Activated CD8-positive, alpha-beta T cell treated with anti-CD3 and anti-CD28 coated beads for 36 hours (primary cell): ENCODE measurements at places on chromosomes 12 and 14. TPM values are rescaled to one million over a fixed set of nuclear protein-coding genes. Genes with fewer than 3 reads are reported as not detected.

DNA sequence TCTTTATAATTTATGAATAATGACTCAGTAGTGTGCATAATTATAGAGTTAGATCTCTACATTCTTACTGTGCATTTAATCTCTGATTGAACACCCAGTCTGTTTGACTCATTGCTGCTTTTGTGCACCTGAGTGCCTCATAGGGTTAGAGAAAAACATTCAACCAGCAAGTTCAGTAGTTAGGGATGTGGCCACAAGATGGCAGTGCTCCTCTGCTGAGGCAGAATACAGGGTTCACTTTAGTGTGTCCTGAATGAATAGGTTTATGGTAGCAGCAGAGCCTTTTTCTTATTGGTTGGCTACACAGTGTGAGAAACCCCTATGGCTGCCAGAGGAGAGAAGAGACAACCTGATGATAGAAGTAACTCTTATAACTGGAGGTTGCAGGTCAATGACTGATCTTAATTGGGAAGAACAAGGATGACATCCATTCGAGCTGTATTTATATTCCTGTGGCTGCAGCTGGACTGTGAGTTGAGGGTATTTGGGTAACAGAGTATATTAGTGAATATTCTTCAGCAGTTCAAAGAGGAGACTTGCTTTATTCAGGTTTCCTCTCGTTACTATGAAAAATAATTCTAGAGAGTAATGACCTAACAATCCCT is 194.9 kb upstream of the OR4E1 start:
- peak; percentile 93 for DNase-seq

TEX52 gene
- 0.36 TPM for total RNA-seq

DNA sequence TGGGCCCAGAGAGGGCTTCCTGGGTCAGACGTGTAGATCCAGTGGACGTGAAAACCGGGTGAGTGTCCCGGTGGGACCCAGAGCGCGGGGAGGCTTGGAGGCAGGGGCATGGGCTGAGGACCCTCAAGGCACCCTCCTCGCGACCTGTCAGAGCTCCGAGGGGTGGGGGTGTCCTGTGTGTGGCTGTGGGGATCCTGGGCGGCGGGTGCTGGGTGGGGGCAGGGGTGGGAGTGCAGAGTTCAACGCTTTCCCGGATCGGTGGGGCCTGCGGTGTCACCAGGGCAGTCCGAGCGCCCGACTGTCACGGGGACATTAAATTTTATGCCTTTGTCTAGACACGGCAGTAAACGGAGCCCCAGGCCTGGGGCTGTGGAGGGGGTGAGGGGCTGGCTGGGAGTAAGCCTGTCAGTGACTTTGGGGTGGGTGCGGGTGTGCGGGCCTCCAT is 1.0 kb downstream of the TMEM121 start:
- DNase-seq: no peak

GRCh38 chr12:69688021-69688420 is 11.1 kb downstream of the BEST3 start:
- DNase-seq: no peak

DNA sequence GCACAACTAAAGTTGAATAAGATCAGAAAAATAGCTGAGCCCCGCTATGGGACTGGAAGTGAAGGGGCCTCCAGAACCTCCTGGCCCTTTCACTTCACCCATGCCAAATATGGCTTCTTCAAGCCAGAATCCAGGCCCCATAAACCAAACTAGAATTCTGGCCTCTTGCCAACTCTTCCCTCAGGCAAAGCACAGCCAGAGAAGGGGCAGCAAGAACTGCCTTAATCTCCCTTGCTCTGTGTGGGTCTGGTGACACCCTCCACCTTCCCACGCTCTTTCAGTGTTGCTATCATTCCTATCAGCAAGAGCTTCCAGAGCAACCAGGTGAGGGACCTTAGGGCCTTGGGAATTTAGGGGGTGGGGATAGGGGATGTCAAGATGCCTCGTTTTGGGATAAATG is 3.1 kb upstream of the PNMA1 start:
- no peak for DNase-seq

DNA sequence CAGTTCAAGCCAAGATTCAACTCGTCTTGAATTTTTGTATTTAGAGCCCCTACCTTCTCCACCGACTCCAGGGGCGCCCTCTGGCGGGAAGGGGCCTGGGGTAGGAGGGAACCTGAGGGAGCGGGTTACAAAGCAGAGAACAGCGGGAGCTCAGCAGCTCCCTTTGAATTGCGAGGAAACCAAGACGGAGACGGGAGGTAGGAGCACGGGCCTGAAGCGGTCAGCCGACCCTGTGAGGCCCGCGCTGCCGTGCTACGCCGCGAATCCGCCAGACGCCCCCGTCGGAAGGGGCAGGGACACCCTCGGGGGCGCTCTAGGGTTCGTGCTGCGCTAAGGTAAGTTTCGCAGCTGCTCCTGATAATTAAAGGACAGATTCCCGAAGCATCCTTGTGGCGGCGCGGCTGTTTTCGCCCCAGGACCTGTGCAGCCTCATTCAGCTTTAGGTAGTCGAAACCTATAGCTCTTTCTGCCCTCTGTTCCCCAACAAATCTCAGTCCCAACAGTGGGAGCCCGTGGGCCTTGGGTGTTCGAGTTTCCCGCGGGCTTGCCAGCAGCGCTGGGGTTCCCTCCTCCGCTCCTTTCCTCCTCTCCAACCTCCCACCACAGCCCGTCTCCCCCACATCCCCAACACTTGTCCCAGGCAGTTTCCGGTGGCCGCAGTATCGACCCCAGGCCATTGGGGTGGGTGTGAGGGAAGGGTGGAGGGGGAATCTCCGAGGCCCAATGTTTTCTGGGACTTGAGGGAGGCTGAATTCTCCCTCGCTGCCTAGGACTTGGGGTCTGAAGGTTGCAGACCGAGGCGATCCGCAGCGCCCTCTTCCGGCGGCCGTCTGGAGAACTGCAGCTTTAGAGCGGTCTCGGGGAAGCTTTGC is 5.1 kb upstream of the NKX2-1 start:
- peak; percentile 56 for DNase-seq

VSIG10 gene
- 5.3 TPM for total RNA-seq

DNA sequence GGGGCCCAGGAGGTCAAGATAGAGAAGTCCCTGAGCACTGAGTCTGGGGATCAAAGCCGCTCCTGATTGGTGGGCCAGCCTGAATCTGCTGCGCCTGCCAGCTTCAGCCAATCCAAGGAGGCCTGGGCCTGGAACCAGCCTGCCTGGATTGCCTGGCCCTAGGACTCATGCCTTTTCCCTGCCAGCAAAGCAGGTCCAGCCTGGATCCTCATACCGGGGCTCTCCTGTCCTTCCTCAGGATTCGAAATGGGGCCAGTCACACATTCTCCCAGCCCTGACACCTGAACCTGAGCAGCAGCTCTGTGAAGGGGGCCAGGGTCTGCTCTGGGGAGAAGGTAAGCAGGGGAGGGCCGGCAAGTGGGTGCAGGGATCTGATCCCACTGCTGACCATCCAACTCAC is 81.9 kb downstream of the NINJ2 start:
- no peak for DNase-seq

DNA sequence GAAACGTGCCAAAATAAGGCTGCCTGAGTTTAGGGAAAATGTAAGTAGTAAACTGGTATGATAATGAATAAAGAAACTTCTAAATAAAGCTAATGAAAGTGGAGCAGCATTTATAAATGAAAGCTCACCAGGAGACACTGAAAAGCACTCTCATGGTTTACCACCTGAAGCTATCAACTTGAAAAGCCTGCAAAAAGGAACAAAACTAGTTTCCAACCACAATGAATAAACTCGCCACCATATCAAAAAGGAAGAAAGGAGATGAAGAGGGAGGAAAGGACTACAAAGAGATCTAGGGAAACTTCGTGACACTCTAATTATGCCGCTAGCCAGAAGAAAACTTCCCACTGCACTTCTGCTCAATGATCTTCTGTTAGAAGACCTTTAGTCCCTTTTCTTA is 66.7 kb downstream of the MED13L start:
- no peak for DNase-seq

GRCh38 chr12:121120323-121120722 is 12.4 kb upstream of the P2RX7 start:
- no peak for DNase-seq

GRCh38 chr12:59650588-59651228 is 54.9 kb downstream of the SLC16A7 start:
- no peak for DNase-seq

TMCC3 gene
- total RNA-seq: 0.11 TPM

RPL6 gene
- 1,972 TPM for total RNA-seq

GRCh38 chr12:15854916-15855315 is 27.3 kb upstream of the STRAP start:
- no peak for DNase-seq

DNA sequence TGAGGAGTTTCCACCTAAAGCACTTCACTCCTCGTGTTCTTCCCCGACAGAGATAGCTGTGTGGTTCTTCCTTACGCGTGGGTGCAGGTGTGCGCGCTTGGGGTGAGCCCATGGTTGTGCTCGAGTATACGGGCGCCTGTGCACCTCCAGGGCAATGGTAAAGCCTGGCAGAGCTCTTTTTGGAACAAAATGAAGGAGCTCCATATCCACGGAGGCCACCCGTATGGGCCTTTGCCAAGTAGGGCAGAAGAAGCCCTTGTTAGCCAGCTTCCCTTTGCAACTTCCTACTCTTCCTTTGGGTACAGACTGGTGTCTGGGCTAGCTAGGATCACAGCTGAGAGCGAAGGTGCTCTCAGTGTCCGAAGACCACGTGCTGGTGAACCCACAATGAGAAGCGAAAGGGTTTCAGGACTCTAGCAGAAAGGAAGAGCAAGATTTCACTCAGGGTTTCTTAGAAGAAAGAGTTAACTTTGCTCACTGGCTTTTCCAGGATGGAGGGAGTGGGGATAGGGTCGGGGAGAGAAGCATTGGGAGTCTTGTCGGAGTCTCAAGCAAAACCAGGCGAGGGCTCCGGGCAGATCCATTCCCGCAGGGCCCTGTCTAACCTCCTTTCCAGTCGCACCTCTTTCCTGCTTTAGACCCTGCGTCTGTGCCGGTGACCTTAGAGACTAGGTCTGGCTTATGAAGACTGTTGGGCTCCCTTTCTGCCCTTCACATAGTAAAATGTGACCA is 960 bp upstream of the LRFN5 start:
- no peak for DNase-seq

KRT3 gene
- not detected for total RNA-seq

ZNF385A gene
- 1.1 TPM for total RNA-seq

DNA sequence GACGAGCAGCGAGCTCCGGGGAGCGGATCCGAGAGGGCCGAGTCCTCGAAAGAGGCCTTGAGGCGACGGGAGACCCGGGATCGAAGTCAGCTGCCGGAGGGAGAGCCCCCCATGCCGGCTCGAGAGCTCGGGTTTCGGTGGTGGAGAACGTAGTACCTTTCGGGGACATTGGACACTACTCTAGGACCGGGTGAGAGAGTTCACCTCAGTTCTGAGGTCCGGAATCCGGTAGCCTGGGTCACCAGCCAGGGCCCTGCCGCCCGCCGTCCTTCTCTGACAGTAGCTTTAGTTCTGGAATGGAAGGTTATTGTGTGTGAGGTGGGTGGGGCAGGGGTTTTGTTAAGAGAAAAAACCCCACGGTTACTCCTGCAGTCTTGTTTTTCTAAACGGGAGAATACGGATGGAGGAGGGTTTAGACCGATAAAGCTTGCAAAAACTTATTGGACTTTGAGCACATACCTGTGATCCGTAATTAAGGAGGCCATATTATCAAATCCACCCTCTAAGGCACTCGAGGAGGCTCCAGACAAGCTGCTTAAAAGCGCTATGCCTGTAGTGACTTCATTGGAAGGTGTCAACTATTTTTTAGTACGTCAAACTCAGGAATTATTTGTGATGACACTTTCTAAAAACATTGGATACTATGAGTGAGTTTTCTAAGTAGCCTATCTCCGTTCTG is 765 bp downstream of the SCYL2 start:
- peak; percentile 42 for DNase-seq

GRCh38 chr12:25187781-25188180 is 7.2 kb downstream of the DNAI7 start:
- no peak for DNase-seq

DNA sequence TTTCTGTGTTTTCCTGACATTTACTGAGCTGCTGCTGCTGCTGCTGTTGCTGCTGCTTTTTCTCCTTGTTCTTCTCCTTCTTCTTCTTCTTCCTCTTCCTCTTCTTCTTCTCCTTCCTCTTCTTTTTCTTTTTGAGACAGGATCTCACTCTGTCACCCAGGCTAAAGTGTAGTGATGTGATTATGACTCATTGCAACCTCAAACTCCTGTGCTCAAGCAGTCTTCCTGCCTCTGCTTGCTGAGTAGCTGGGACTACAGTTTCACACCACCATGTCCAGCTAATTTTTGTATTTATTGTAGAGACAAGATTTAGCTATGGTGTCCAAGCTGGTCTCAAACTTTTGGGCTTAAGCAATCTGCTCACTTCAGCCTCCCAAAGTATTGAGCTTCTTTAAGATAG is 95.8 kb downstream of the TMTC3 start:
- DNase-seq: peak; percentile 8

GRCh38 chr12:107127482-107128430 is 34.4 kb upstream of the CRY1 start:
- DNase-seq: no peak

GRCh38 chr14:100155049-100155621 is 4.3 kb downstream of the DEGS2 start:
- peak; percentile 62 for DNase-seq

BTBD6 gene
- total RNA-seq: 24.7 TPM

DNA sequence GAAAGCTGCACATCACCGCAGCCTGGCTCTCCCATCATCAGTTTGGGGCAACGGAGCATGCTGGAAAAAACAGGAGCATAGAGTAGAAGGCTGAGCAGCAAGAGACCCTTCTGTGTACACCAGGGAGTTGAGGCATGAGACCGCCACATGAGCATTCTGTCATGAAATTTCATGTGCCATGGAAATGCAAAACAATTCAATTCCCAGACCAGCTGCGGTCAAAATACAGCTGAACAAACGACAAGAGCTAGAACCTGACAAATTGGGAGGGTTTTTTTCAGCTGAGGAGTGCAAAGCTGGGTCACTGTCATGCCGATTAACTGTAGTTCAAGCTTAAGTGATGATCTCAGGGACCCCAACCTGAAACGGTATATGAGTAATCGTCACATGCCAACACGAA is 37.1 kb downstream of the TMEM30B start:
- no peak for DNase-seq

- DNase-seq: no peak
Measured at GRCh38 chr14:24240110-24240918, 2.1 kb downstream of the TINF2 start.

DNA sequence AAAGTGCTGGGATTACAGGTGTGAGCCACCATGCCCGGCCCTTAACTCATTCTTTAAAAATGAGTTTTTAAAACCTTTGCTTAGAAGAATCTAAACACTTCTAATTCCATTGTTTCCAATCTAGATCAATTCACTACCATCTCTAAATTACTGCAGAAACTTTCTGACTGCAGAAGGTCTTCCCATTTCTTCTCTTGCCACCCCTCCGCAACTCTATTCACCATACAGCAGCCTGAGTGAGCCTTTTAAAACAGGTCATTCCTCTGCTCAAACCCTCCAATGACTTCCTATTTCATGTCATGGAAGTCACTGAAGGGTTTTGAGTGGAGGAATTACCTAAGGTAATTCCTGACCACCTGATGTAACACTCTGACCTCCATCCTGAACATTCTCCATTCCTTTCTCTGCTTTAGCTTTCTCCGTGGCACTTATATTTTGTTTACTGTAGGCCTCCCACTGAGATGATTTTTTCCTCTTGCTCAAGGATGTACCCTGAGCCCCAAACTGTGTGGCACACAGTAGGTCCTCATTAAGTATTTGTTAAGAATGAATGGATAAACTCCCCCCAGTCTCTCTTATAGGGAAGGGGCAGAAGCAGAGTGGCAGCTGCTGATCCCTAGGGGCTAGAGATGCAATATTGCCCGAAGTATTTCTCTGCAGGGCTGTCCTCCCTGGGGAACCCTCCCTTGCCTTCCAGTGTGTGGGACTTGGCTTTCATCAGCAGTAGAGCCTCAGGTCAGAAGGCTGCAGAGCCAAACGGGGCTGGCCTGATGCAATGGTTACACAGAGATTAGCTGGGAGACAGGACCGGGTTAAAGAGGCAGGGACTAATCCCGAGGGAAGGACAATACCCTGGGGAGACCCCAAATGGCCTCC is 1.2 kb downstream of the DDIT3 start:
- no peak for DNase-seq
